ENCODE measurements at places on chromosomes 6 and 20.

DNA sequence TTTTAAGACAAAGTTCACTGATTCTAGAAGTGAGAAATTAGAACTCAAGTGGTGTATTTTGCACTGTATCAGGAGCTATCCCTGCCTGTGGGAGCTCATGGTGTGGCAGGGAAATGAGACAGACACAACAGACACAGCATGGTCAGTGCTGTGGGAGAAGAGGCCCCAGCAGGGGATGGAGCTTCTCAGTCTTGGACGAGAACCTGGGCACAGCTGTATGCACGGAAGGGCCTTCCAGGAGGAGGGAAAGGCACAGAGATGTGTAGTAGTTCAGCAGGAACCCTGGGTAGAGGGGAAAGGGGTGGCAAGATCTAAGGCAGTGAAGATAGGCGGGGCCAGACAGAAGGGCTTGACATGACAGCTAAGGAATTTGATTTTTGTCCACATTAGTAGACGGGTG is 48.8 kb upstream of the KIF25 start:
- H3K27me3 ChIP-seq, result no peaks in the 10 kb centered on the region
- H3K36me3 ChIP-seq, result no peaks in the 10 kb centered on the region
- no peaks in the 10 kb centered on the region for H3K4me1 ChIP-seq
- no peak overlapping the region for H3K27ac ChIP-seq

DNA sequence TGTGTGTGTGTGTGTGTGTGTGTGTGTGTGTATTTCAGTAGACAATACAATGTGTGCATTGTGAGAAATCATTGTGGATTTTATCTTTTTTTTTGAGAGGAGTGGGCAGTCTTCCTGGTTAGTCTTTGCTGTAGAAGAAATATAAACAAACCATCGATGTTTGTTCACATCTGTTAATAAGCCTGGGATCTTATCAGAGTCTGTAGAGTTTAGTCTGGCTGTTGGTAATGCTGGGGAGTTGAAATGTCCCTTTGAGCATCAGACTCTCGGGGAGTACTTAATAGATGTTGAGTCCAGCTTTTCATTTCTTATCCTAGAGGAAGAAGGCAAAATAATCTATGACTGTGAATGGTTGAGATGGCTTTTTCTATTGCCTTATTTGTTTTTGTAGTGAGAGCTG is 96.6 kb upstream of the SUPT3H start:
- DNase-seq, result no peak
- no peaks in the 10 kb centered on the region for H3K27me3 ChIP-seq
- no peak overlapping the region for H3K27ac ChIP-seq
- no peaks in the 10 kb centered on the region for H3K36me3 ChIP-seq
- peaks cover 4% of the 10 kb centered on the region for H3K4me1 ChIP-seq
- H3K4me3 ChIP-seq, result no peak overlapping the region

- H3K36me3 ChIP-seq, result peaks cover 97% of the 10 kb centered on the region
- no peak overlapping the region for H3K4me3 ChIP-seq
- DNase-seq, result no peak
- H3K27me3 ChIP-seq, result no peaks in the 10 kb centered on the region
- no peak overlapping the region for H3K27ac ChIP-seq
These were observed 9.8 kb downstream of the VEGFA start for GRCh38 chr6:43779852-43780236.

DNA sequence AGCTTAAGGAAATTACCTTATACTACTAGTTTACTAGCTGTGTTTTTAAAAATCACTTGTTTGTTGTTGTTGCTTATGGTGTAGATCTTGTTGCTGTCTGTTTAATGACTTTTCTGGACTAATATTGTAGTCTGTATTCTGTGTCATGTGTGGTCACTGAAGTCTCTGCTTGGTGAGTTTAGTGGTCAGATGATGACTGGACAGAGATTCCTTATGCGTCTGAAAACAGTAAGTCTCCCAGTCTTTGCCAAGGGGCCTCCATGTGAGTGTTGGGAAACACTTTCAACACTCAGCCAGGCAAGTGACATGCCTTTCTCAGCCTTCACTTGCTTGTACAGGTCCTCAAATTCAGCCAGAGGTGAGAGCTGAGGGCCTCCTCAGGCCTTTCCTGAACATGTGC is 256.9 kb upstream of the RNF24 start:
- no peaks in the 10 kb centered on the region for H3K4me1 ChIP-seq
- H3K27ac ChIP-seq, result no peak overlapping the region
- no peak for DNase-seq
- H3K27me3 ChIP-seq, result no peaks in the 10 kb centered on the region
- H3K4me3 ChIP-seq, result no peak overlapping the region
- H3K36me3 ChIP-seq, result no peaks in the 10 kb centered on the region

DNA sequence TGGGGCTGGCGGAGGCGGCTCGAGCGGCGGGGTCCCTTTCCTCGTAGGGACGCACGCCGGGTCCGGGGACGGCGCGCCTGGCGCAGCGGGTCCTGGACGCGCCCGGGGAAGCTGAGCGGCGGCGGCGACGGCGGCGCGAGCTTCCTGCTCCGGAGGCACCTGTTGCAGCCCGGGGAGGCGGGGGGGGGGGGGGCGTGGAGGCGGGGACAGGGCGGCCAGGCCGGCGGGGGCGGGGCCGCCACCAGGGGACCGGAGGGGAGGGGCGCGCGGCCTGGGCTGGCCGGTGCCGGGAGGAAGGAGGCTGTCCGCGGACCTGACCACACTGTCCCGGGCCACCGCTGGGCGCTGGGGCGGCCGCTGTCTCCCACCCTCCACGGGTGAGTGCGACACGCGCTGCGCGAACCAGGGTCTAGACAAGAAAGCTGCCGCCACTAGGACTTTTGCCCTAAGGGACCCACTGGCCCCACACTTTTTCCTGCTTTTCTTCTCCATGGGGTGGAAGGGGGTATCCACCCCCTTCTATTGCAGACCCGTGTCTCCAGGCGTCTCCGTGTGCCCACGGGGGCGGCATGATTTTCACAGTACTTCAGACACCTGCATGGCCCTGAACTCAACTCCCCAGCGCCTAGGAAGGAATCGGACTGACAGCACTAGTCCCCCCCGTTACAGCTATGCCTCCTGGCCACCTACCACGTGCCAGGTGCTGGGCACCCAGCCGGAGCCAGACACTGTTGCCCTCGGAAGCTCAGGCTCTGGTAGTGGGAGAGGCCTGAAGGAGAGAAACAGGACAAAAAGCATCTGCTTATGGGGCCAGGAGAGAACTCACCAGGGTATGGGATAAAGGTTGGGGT is at the start of gene NFATC2:
TSS of gene NFATC2 (minus strand) at position 149 of the 851 bp plus-strand sequence. CDS start 220 bp downstream, outside the sequence.
- no peaks in the 10 kb centered on the region for H3K36me3 ChIP-seq
- H3K27me3 ChIP-seq, result no peaks in the 10 kb centered on the region
- peak within 1 kb of the TSS; percentile 32 for H3K4me3 ChIP-seq
- DNase-seq, result no peak
- H3K27ac ChIP-seq, result peak within 1 kb of the TSS; percentile 57
